Psoas muscle (tissue), 8 donors: ENCODE measurements at places on chromosomes 2 and 18. TPM values are rescaled to one million over a fixed set of nuclear protein-coding genes. Genes with fewer than 3 reads are reported as not detected.

DNA sequence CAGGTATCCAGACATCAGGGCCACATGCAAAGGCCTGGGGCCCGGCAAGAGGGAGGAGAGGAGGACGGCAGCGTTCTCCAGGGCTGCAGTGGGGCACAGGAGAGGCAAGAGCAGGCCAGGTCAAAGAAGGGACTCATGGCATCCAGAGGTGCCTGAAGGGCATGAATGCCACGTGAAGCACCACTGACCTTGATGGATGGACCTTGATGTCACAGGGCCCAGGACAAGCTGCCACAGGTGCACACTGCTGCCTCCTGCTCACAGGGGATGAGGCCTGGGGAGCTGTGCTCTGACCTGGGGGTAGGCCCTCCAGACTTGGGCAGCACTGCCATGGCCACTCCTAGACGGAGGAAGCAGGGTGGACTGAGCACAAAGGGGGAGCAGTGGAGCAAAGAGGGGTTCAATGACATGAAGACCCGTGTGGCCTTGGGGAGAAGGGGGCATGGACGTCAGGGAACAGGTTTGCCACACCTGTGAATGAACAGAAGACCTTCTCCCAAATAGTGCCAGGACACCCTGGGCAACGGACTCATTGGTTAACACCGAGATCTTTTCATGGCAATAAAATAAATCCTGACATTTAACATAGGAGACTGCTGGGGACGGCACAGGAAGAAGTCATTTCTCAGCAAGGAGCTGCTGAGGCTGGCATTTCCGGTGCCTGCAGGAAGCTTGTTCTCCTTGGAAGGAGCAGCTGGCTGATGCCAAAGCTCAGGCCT is 65.6 kb downstream of the EMX1 start:
- DNase-seq: peak; percentile 25

GRCh38 chr2:39772812-39773152 is 6.3 kb downstream of the THUMPD2 start:
- no peak for DNase-seq

GRCh38 chr2:28598484-28598883 is 102.6 kb downstream of the PLB1 start:
- DNase-seq: no peak

DNA sequence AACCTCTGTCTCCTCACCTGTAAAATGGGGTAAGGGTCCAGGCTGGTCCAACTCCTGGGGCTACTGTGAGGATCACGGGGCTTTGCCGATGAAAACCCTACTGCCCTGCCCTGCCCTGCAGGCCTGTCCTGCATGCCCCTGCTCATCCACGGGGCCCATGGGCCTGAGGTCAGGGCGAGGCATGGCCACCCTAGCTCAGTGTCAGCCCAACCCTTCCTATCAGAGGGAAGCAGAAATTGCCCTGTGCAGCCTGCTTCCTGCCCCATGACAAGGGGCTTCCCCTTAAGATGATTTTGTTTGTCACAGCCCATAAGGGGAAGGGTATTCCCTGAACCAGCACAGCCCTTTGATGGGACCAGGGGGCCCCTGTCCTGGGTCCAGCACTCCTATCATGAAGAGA is 353.6 kb upstream of the ID2 start:
- DNase-seq: no peak

DNA sequence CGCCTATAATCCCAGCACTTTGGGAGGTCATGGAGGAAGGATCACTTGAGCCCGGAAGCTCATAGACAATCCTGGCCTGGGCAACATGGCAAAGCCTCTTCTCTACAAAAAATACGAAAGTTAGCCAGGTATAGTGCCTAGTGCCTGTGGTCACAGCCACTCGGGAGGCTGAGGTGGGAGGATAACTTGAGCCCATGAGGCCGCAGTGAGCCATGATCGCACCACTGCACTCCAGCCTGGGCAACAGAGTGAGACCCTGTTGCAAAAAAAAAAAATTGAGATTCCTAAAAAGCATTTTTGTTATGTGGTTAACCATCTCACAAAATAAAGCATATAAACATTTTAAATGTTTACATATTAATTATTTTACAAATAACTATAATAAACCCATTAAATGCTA is 13.9 kb downstream of the PCBP1 start:
- DNase-seq: no peak

GRCh38 chr2:46876741-46877384 is 38.7 kb downstream of the MCFD2 start:
- no peak for DNase-seq

DNA sequence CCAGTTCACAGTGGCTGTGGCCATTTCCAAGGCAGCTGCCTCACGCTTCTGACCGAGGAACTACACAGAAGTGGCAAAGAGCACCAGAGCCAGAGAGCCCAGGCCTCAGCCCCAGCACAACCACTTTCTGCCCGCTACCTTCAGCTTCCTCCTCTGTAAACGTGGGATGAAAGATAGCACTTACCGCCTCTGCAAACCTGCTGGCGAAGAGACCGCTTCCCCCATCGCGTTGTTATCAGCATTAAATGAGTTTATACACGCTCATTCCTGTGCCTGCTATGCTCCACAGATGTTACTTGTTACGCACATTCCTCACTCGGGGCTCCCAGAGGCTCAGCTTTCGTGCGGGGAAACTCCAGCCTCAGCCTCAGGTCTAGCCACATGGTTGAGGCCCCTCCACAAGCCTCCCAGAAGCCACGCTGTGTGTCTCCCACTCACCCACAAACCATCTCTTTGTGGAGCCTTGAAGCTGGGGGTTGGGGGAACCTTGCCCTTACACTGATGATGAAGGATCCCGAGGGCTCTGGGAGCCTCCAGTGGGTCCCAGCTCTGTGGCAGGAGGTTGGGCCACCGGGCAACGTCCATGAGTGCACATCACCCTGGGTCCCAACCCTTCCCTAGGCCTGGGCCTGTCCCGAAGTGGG is 63.3 kb upstream of the SMAD7 start:
- peak; percentile 35 for DNase-seq

- DNase-seq: no peak
Observed at GRCh38 chr18:62281684-62282083, 43.4 kb upstream of the TNFRSF11A start.

DNA sequence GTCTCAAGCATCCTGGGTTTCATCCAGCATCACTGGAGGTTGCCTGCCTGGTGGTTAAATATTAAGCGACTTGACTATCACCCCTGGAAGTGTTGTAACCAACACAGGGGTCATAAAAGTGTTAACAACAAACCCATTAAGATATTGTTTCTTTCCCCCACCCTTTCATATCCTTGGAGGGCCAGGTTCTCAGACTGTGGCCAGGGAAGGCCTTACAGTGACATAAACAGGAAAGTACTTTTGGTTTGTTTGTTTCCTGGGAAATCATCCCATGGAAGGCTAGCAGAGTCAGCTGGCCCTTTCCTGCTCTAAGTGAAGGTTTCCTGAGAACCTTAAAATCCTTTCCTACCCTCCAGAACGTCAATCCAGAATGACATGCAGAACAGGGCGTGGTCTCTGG is 160.9 kb downstream of the CLIP4 start:
- DNase-seq: no peak

DNA sequence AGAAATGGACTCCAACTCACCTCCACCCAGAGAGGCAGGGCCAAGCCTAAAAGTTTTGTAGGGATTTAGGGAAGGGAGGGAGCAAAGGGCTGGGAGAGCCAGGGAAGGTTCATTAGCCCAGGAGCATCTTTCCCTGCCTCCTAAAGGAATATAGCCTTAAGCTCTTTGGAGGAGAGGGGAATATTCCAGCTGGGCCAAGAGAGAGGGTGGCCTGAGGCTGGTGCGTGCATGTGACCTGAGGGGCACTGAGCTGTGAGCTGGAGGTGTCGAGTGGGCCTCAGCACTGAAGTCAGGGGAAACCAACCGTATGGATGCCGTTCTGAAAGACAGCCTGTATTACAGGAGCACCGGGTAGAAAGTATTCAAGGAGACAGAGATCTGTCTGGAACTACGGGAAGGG is 112.6 kb downstream of the KLHL29 start:
- DNase-seq: peak; percentile 10

- DNase-seq: no peak
Observed at GRCh38 chr2:42858140-42859005, 66.0 kb upstream of the HAAO start.

- no peak for DNase-seq
Observed at GRCh38 chr2:230723363-230723762, 10.7 kb downstream of the CAB39 start.

GRCh38 chr2:180482696-180483095 is 475.6 kb upstream of the CWC22 start:
- no peak for DNase-seq

- no peak for DNase-seq
Observed at GRCh38 chr18:65257149-65257548, 493.7 kb upstream of the CDH7 start.

DNA sequence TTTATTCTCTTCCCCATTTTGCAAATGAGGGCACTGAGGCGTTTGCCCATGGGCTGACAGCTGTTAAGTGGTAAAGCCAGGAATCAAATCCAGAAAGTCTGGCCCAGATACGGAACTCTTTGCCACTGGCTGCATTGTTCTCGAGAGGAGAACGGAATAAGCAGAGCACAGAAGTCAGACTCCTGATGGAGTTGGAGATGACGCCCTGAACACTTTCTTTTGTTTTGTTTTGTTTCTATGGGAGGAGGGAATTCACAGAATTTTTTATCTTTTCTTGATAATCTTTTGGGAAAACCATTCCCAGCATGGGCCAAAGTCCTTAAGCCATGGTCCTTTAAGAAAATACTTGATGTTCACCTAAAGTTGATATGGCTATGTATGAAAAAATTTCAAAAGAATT is 322.2 kb downstream of the RDH14 start:
- DNase-seq: no peak

GRCh38 chr2:180763263-180763989 is 217.0 kb upstream of the UBE2E3 start:
- no peak for DNase-seq

DNA sequence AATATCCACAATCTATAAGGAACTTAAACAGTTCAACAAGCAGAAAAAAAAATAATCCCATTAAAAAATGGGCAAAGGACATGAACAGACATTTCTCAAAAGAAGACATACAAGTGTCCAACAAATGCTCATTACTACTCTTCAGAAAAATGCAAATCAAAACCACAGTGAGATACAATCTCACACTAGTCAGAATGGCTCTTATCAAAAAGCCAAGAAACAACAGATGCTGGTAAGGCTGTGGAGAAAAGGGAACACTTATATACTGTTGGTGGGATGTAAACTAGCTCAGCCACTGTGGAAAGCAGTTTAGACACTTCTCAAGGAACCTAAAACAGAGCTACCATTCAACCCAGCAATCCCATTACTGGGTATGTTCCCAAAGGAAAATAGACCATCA is 7.2 kb upstream of the CRYGB start:
- DNase-seq: no peak

- no peak for DNase-seq
Observed at GRCh38 chr18:79568543-79569205, 110.9 kb upstream of the CTDP1 start.

DNA sequence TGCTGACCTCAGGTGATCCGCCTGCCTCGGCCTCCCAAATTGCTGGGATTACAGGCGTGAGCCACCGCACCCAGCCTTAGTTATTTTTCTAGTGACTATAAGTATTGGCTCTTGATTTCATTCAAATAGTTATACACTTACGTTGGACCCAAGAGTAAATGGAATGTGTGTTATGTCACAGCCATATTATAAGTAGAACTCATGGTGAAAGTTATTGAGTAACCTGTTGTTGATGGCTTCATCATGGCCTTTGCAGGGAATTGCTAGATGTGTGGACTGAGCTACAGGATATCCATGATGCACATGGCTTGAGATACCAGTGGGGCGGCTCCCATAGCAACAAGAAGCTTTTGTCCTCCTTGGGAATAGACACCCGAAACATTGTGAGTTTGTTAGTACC is 44.7 kb downstream of the AFTPH start:
- DNase-seq: no peak

GRCh38 chr2:75476761-75477160 is 84.0 kb downstream of the EVA1A start:
- no peak for DNase-seq

GRCh38 chr2:103959174-103960128 is 894.5 kb upstream of the POU3F3 start:
- DNase-seq: no peak

DNA sequence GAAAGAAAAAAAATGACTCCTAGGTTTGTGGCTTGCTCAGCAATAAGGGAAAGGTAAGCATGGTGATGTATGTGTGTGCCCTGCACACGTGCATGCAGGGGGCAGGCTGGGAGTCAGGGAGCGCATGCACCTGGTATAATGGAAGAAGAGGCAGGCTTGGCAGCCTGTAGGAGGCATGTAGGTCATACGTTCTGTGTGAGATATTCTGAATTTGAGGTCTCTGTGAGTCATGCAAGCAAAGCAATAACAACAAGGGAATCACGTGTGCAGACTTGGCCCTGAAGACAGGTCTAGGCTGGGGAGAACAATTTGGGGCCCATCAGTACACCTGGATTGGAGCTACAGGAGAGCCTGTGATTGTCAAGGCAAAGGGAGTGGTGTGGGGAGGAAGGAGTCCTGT is 94.5 kb upstream of the TTC39C start:
- DNase-seq: no peak

DNA sequence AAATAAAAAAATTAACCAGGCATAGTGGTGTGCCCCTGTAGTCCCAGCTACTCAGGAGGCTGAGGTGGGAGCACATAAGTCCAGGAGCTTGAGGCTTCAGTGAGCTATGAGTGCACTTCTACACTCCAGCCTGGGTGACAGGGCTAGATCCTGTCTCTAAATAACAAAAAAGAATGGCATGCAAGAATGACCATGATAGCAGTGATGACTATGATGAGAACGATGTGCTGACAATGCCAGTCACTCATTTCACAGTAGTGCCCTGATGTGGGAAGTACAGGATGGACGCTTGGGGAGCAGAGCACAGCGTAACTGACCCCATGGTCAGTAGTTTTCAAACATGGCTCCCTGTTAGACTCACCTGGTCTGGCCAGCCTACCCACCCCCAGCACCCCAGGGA is 139.1 kb downstream of the VAPA start:
- no peak for DNase-seq

- DNase-seq: no peak
Observed at GRCh38 chr2:148102641-148103040, 81.8 kb downstream of the MBD5 start.

DNA sequence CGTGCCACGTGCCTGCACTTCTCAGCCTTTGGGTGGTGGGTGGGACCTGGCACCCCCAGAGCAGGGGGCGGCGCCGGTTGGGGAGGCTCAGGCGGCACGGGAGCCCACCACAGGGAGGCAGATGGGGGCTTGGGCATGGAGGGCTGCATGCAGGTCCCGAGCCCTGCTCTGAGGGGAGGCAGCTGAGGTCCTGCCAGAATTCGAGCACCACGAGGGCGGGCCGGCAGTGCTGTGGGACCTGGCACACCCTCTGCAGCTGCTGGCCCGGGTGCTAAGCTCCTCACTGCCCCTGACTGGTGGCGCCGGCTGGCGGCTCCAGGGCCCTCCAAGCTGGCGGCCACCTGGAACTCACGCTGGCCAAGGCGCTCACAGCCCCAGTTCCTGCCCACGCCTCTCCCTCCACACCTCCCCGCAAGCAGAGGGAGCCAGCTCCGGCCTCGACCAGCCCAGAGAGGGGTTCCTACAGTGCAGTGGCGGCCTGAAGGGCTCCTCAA is 1176.8 kb upstream of the GYPC start:
- DNase-seq: no peak

GRCh38 chr2:180646756-180647155 is 333.6 kb upstream of the UBE2E3 start:
- no peak for DNase-seq

Gene CPO
- 0.56 TPM for polyA plus RNA-seq

Gene FECH
- polyA plus RNA-seq: 59.7 TPM

Gene SETBP1
- 2.5 TPM for polyA plus RNA-seq

Gene SCYGR4
- polyA plus RNA-seq: not detected

Gene EMX1
- polyA plus RNA-seq: not detected

Gene NAB1
- 5.5 TPM for polyA plus RNA-seq

Gene NEB
- 1,696 TPM for polyA plus RNA-seq

Gene RBKS
- polyA plus RNA-seq: 7.3 TPM

Gene KIF1A
- 0.01 TPM for polyA plus RNA-seq

Gene CIB4
- not detected for polyA plus RNA-seq

Gene TRAF3IP1
- 30.9 TPM for polyA plus RNA-seq

Gene POU3F3
- polyA plus RNA-seq: 0.01 TPM
